ENCODE measurements at places on chromosomes 3 and 15. TPM values are rescaled to one million over a fixed set of nuclear protein-coding genes. Genes with fewer than 3 reads are reported as not detected.

Gene NEK10
- polyA plus RNA-seq = 17.6 TPM

Gene ARGFX
- polyA plus RNA-seq = not detected

Gene CLDND1
- 162 TPM for polyA plus RNA-seq

Gene ZBTB47
- polyA plus RNA-seq = 4.8 TPM

Gene PROK2
- 0.18 TPM for polyA plus RNA-seq

Gene GRM2
- polyA plus RNA-seq = 11.6 TPM

Gene SERPINI2
- 1.7 TPM for polyA plus RNA-seq

Gene SIAH2
- polyA plus RNA-seq = 41.1 TPM

Gene ALS2CL
- 0.11 TPM for polyA plus RNA-seq

Gene BCL2A1
- polyA plus RNA-seq = not detected

Gene ELP6
- 55.0 TPM for polyA plus RNA-seq

Gene CRYGS
- 7.7 TPM for polyA plus RNA-seq

Gene GHSR
- not detected for polyA plus RNA-seq

Gene SLC51B
- polyA plus RNA-seq = not detected

Gene TGM4
- polyA plus RNA-seq = not detected

Gene ANKDD1A
- 7.0 TPM for polyA plus RNA-seq

Gene CFAP20DC
- polyA plus RNA-seq = not detected

Gene STX19
- polyA plus RNA-seq = not detected

Gene CLDN18
- not detected for polyA plus RNA-seq

Gene KNG1
- polyA plus RNA-seq = not detected

Gene RLBP1
- 0.16 TPM for polyA plus RNA-seq

Gene COL6A5
- not detected for polyA plus RNA-seq

Gene KLHL6
- polyA plus RNA-seq = not detected

Gene HIGD2B
- not detected for polyA plus RNA-seq

Gene RBP2
- polyA plus RNA-seq = not detected

Gene CCDC39
- 0.66 TPM for polyA plus RNA-seq

Gene RETNLB
- not detected for polyA plus RNA-seq

Gene CYP1A2
- polyA plus RNA-seq = not detected

Gene CADM2
- polyA plus RNA-seq = 4.2 TPM

Gene SAXO2
- polyA plus RNA-seq = 4.0 TPM

Gene SYNPR
- 2.0 TPM for polyA plus RNA-seq

Gene NIPA2
- polyA plus RNA-seq = 51.3 TPM

Gene MBD4
- 50.0 TPM for polyA plus RNA-seq
